ENCODE measurements at places on chromosomes 2 and 18. TPM values are rescaled to one million over a fixed set of nuclear protein-coding genes. Genes with fewer than 3 reads are reported as not detected.

GRCh38 chr2:231276987-231277386 lies 78.6 kb downstream of the ARMC9 start:
- DNase-seq, result no peak

DNA sequence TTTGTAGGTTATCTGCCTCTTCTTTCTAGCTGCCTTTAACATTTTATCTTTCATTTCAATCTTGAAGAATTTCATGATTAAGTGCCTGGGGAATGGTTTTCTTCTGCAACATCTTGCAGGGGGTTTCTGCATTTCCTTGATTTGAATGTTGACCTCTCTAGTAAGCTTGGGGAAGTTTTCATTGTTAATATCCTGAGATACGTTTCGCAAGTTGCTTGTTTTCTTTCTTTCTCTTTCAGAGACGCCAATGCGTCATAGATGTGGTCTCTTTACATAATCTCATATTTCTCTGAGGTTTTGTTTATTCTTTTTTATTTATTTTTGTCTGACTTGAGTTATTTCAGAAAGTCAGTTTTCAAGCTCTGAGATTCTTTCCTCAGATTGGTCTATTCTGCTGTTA lies 225.7 kb downstream of the XIRP2 start:
- DNase-seq, result no peak

GRCh38 chr2:45736757-45737704 lies 85.6 kb downstream of the PRKCE start:
- no peak for DNase-seq

DNA sequence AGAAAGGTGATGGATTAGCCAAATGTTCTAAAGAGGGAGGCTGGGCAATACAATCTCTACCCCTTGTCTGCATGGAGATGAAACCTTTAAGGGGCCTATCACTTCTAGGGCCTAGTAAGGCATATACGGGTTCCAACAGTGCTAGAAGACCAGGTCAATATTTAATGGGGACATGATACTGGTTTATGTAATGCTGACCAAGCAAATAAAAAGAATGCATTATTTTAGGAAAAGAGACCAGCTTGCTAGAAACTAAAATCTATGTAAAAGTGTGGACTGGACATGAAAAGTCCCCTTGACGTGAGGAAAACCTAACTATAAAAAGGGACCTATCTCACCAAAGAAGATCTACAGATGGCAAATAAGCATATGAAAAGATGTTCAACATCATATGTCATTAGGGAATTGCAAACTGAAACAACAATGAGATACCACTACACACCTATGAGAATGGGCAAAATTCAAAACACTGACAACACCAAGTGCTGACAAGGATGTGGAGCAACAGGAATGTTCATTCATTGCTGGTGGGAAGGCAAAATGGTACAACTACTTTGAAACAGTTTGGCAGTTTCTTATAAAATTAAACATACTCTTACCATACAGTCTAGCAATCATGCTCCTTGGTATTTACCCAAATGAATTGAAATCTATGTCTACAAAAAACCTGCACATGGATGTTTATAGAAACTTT lies 45.9 kb upstream of the TLK1 start:
- no peak for DNase-seq

GRCh38 chr2:216425008-216425787 lies 12.9 kb downstream of the SMARCAL1 start:
- no peak for DNase-seq

DNA sequence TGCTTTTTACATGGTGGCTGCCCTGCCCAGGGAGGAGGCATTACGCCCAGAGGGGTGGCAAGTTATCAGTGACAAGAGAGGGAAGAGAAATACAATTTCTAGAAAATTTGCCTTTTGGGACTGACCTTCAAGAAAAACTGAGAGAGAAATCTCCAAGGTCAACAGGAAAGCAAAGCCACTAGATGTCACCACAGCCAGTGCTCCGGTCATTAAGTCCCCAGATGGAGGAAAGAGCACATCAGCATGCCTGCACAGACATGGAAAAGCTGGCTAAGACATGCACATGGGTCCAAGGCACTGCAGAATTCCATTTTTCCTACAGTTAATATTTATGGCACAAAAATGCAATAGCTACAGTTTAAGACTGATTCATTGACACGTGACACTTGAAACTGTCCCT lies 21.0 kb downstream of the FHL2 start:
- no peak for DNase-seq

GRCh38 chr18:67731851-67732250 lies 215.3 kb upstream of the DSEL start:
- no peak for DNase-seq

- DNase-seq, result no peak
Observed at GRCh38 chr18:27206411-27206810, 21.3 kb upstream of the CHST9 start.

- no peak for DNase-seq
Observed at GRCh38 chr2:67872481-67872880, 190.3 kb downstream of the C1D start.

- DNase-seq, result no peak
Observed at GRCh38 chr2:239238839-239239606, 161.8 kb downstream of the HDAC4 start.

GRCh38 chr2:238449909-238450417 lies 23.2 kb downstream of the ASB1 start:
- peak; percentile 69 for DNase-seq

- DNase-seq, result no peak
Observed at GRCh38 chr2:119431976-119432850, 559 bp downstream of the TMEM37 start.

- DNase-seq, result no peak
Observed at GRCh38 chr18:41645589-41646360, 309.3 kb upstream of the PIK3C3 start.

DNA sequence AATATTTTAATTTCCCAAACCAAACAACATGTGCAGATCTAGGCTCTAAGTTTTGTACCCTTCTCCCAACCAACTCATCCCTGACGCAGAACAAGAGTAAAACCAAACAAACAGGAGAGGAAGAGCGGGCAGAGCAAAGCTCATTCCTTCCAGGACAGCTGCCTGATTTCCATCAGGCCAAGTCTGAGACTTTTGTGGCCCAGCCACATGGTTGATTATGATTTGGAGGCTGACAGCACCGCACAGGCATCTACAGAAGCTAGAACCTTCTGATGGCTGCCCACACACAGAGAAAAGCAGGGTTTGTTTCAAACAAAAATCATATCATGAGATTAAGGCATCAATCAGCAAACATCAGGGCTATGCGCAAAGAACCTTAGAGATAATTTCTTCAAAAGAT lies 262.6 kb downstream of the TNS1 start:
- DNase-seq, result no peak

GRCh38 chr2:54947646-54948045 lies 102.6 kb downstream of the RTN4 start:
- no peak for DNase-seq

DNA sequence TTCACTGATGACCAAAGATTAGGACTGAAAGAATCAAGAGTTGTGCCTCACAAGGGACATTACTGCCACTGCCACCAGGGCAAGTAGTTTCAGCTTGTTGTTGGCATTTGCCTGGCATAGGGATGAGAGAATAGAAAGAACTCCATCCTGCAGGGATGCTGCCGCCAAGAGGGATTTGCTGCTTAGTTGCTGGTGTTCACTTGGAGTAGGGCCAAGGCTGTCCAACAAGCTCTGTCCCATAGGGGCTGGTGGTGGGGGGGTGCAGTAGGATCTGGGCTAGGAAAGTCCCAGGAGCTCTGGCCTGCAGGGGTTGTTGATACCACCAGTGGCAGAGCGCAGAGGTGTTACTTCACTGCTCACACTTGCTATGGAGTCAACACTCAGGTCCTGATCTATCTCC lies 84.9 kb upstream of the MGAT4A start:
- no peak for DNase-seq

DNA sequence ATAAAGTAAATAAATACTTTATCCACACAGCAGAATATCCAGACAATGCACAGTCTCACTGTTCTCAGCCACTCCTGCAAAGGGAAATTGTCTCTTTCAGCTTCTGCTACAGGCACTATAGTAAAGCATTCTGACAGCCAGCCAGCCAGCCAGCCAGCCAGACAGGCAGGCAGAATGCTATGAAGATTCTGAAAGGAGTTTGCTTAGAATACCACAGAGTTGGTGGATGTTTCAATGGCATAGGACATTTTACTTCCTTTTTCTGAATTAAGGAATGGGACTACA lies 116.1 kb upstream of the CYP26B1 start:
- DNase-seq, result no peak

DNA sequence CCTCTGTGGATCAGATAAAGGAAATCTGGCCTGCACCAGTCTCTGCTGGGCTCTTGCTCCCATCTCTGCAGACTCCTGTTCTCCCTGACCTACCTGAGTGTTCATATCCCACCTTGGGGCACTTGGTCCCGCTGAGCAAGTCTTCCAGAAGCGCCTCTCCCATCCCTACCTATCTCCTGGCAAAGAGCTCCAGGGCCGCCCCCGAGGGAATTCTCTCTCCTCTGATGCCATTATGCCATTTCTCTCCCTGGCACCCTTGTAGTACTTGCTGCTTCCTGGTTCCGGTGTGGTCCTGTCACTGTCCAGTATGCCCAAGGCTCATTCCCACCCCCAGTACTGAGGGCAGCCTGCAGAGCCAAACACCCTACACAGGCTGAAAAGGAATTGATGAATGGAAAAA lies 99.8 kb downstream of the KLHL29 start:
- no peak for DNase-seq

DNA sequence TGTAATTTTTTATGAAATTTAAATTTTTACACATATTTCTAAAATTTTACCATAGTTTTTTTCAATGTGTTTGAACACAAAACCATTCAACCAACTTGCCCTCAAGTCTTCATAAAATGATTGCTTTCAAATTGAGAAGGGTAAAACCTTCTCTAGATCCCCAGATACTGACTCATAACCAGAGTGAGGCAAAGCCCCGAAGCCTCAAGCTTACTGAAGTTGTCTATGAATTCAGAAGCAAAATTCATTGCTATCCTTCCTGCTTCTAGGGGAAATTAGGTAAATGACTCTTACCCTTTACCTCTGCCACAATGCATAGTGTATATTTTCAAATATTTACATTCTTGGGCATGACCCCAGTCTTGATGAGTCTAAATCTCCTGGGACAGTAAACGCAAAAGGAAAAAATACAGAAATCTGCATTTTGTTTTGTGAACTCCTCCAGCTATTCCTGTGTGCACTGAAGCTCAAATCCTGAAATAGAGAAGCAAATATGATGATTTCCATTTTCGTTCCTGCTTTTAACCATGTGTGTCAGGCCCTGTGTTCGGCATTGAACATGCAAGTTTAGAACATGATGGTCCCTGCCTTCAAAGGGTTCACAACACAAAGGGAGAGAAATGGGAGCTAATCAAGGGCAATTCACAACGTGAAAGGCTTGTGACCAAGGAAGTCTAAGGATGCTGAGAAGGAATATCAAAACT lies 246.3 kb downstream of the SUCLG1 start:
- DNase-seq, result no peak

DNA sequence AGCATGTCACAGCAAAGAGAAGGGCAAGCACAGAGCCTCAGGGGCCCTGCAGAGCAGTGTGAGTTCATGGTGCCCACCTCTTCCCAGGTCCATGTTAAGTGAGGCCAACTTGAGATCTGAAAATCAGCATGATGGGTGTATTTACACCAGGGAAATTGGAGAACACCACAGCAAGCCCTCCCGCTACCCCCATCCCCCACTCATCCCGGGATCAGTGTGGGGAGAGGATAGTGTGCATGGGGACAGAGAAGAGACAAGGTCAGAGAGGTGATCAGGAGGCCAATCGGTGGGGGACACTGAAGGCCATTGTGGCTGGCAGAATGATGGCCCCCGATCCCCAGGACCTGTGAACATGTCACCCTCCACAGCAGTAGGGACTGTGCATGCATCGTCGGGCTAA lies 54.7 kb downstream of the PTGR3 start:
- no peak for DNase-seq

DNA sequence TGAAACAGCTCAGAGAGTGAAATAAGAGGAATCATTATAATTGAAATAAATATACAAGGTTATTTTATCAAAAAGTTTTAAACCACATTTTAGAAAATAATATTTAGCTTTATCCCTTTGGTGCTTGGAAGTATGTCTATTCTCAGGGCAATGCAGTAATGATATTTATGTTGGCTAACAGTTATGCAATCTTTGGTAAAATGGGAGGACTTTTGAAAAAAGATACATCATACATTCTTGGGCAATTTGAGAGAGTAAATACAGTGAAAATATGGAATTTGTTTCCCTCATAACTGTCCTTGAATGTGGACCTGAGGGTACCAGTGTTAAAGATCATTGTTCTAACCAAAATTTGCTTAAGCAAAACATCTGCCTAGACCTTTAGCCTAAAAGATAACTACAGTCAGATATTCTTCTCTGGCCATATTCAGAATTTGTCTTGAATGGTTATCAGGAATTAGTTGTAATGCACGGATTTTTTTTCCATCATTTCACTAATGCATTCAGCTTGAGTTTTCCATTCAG lies 137.2 kb downstream of the LRRTM1 start:
- no peak for DNase-seq

GRCh38 chr2:14790041-14790640 lies 157.6 kb downstream of the LRATD1 start:
- DNase-seq, result no peak

PROM2 gene
- 24.7 TPM for total RNA-seq

POTEI gene
- total RNA-seq, result not detected

RALBP1 gene
- total RNA-seq, result 49.5 TPM

DPYSL5 gene
- total RNA-seq, result 0.83 TPM

DSG4 gene
- 0.38 TPM for total RNA-seq

GTF2A1L gene
- total RNA-seq, result not detected

ANKRD36B gene
- 28.5 TPM for total RNA-seq

MYO3B gene
- total RNA-seq, result not detected

PLCD4 gene
- total RNA-seq, result 3.6 TPM

LAMA3 gene
- total RNA-seq, result 81.4 TPM

PDCL3 gene
- 8.8 TPM for total RNA-seq
